ENCODE measurements at places on chromosomes 12 and 14.

DNA sequence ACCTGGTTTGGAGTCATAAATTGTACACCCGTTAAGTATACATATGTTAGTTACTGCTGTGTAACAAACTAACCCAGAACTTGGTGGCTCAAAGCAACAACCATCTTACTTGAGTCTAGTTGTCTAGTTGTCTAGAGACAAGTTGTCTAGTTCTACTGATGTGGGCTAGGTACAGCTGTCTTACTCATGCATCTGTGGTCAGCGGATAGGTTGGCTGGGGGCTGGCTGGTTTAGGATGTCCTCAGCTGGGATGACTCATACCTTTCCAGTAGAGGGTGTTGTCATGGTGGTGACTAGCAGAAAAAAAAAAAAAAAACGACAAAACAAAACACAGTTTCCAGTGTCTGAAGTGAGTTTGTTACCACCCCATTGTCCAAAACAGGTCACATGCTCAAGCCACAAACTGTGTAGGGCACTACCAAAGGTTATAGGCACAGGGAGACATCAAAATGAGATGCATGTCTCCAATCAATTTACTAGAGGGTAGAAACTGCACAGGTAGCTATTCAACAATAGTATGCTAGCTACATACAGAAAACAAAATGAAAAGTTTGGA is 680.3 kb downstream of the MED13L start:
- DNase-seq, result peak; percentile 92

GRCh38 chr12:111204788-111205241 is 164.1 kb downstream of the PHETA1 start:
- no peak for DNase-seq

DNA sequence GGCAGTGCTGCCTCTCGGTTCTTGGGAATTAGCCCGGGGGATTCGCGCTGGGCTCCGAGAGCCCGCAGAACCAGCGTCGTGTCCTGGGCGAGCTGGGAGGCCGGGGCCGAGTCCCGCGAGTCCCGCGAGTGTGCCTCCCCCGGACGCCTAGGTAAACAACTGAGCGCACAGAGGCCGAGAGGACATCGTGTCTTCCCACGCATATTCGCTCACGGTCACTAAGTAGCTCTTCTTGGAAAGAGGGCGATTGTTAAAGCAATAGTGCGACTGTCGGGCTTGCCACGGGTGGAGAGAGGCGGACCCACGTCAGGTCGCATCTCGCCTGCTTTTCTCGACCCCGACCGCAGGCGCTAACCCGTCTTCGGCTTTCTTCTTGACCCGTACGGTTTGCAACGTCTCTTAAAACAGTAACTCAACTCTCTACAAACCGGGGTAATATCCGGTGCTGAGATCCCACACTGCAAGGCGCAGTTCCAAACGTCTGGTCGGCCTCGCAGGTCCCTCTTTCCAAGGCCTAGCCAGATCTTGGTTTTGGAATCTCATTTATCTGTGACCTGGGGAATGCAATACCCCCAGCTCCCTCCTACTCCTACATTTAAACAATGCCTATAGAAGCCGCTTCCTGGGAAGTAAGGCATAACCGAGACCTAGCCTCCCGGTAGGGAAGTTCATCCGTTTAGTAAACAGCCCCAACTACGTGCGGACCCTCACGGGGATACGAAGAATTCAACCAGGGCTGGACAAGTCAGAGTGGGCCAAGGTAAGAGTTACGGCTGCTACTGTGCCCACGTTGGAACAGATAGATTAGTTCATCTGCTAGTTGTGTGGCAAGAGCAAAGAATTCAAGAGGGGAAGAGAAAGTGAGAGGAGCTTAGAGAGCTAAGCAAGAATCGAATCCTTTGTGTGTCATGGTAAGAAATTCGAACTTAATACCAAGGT is 736 bp upstream of the PHLDA1 start:
- peak; percentile 90 for DNase-seq

DNA sequence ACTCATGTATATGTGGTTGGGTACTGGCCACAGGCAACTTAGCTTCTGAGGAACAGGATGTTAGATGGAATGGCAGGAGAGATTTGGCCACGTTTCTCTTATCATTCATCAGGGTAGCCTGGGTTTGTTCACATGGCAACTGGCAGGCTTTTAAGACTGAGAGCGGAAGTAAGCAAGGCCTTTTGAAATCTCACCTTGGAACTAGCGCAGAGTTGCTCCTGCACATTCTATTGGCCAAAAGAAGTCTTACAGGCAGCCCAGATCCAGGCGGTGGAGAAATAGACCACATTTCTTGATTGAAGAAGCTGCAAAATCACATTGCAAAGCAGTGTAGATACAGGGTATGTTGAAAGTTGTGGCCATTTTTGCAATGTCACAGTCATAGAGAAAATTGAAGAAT is 3.7 kb downstream of the CLEC4A start:
- DNase-seq, result no peak

Measured in GM23248 (cell line).